ENCODE measurements at places on chromosomes 16 and 17.

DNA sequence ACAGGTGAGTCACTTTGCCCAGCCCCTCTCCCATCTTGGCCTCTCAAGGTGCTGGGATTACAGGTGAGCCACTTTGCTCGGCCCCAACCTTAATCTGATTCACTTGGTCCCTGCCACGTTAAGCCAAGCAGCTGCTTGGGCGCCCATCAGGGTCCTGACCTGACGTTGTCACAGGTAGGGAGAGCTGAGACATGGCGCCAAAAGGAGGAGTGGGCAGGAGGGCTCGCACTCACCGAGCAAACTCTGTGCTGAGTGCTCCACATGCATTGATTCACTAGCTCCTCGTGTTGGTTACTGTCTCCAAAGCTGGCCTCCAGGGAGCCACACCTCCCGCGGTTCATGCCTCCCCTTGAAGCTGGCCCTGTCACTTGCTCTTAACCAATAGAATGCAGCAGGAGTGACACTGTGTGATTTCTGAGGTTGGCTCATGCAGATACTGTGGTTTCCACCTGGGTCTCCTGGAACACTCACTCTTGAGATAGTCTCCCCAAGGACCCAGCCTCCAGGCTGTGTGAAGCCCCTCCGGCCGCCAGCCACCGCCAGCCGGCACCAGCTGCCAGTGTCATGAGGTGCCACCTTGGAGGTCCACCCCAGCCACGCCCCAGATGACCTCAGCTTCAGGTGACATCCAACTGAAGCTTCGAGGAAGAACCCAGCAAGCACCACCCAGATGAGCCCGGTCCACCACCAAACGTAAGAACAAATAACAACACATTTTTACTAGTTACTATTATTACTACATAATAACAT lies 223.0 kb downstream of the GSG1L start:
- no peak for DNase-seq

DNA sequence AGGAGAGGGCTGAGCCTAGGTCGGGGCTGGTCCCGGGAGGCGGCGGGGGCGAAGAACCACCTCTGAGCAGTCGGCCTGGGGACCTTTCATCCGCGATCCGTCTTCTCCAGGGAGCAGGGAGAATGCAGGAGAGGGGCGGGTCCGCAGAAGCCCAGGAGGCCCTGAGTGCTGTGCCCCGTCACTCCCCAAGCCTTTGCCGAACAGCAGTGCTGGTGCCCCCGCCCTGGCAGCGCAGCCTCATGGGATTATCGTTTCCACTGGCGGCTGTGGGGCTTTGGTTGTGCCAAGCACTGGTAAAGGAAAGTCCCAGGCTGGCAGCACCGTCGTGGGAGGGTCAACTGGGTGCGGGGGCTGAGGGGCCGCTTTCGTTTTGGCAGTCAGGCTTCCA lies 631 bp downstream of the TBL3 start:
- DNase-seq: peak; percentile 55

DNA sequence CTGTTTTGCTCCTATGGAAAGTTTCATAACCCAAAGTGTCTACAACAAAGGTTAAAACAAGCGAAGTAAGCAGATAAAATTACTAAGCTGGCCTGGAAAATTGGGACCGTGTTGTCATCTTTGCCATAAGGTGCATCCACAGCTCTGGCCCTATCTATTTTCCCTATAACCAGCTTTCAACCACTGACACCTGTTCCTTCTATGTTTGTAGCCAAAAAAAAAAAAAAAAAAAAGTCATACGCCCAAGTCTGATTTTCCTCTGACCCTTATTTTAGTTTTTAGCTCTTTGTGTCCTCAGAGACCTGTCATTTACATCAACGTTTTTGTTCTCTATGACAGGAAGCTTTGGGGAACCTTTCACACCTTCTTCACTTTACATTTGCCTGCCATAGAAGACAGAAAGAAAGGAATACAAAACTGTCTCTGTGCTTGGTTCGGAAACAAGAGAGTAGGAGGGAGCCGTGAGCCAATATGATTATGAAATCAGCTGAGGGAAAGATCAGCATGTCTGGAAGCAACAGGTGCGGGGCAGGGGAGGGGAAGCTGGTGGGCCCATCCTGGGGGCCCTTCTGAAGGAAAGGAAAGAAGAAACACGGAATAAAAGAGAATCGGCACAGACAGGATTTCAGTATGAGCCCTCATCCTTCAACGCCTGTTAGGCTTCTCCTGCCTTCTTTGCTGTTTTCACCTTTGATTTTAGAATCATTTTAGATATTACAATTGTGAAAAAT lies 8.5 kb downstream of the HS3ST3A1 start:
- no peak for DNase-seq

GRCh38 chr17:44778656-44779210 lies 19.9 kb downstream of the ADAM11 start:
- DNase-seq: no peak

DNA sequence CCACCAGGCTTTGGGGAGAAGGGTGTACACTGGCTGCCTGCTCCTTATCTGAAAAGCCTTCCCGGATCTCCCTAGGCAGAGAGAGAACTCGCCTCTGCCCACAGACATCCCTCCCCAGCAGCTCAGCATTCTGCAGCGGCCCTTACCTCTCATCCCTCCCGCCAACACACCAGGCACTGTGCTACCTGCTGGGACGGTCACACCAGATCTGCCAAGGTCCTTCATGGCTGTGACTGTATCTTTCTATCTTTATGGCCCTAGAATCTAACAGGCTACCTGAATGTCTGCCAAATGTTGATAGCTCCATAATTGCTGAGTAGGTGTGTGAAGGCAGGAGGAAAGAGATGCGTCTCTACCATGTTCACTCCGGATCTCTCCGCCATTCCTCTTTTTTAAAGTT lies 7.9 kb downstream of the TSNAXIP1 start:
- DNase-seq: no peak

DNA sequence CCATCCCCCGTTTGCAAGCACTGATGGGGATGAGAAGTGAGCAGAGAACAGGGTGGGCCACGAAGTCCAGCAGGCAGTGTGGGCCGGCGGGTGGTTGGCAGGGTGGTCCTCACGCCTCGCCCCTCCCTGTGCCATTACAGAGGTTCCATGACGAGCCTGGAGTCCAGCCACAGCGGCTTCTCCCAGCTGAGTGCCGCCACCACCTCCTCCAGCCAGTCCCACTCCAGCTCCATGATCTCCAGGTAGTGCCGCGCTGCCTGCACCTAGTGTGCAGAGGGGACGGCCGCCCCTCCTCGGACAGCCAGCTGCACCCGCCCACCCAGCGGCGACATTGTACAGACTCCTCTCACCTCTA lies 73.0 kb downstream of the SEC14L1 start:
- DNase-seq: no peak

DNA sequence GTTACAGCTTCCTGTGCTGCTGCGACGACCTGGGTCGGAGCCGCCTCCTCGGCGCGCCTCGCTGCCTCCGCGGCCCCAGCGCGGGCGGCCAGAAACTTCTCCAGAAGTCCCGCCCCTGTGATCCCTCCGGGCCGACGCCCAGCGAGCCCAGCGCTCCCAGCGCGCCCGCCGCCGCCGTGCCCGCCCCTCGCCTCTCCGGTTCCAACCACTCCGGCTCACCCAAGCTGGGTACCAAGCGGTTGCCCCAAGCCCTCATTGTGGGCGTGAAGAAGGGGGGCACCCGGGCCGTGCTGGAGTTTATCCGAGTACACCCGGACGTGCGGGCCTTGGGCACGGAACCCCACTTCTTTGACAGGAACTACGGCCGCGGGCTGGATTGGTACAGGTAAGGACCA lies 746 bp downstream of the HS3ST2 start:
- DNase-seq: no peak

GRCh38 chr17:56146534-56146933 lies 6.7 kb upstream of the ANKFN1 start:
- no peak for DNase-seq

- DNase-seq: peak; percentile 40
These were observed 113.4 kb downstream of the PITPNC1 start for GRCh38 chr17:67490471-67490870.

- DNase-seq: no peak
These were observed 127.2 kb downstream of the AXIN2 start for GRCh38 chr17:65434251-65434650.

- no peak for DNase-seq
These were observed 22.5 kb downstream of the ZCCHC14 start for GRCh38 chr16:87470332-87470731.

- DNase-seq: no peak
These were observed 17.9 kb downstream of the FAM83G start for GRCh38 chr17:18986541-18987229.

- no peak for DNase-seq
These were observed 1.8 kb upstream of the CLUAP1 start for GRCh38 chr16:3498988-3499387.

- DNase-seq: peak; percentile 73
These were observed 7.7 kb upstream of the PCTP start for GRCh38 chr17:55743103-55743679.

DNA sequence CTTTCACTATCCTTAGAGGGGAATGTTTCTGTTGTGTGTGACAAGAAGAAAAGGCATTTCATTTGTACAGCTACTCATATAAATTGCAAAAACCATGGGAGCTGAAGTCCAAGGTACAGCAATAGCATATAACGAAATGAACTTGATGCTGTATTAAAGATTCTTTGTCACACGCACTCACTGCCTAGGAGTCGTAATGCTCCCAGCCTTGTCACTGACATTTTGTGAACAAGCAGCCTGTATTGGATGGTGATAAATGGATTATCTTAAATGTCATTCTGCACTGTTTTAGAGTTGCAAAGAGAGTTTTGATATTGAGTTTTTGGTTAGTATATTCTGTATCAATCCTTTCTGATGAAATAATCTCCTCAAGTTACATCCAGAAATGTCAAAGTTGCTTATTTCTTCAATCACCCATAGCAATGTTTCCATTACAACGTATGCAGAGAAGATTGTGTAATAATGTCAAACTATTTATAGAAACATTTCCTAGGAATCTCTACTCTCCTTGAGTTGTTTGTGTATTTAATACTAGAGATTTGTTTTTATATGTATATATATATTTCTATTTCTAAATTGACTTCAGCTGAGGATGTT lies 270.6 kb downstream of the FTO start:
- DNase-seq: no peak

- DNase-seq: peak; percentile 54
These were observed 29.5 kb downstream of the TNFRSF13B start for GRCh38 chr17:16942141-16943031.

DNA sequence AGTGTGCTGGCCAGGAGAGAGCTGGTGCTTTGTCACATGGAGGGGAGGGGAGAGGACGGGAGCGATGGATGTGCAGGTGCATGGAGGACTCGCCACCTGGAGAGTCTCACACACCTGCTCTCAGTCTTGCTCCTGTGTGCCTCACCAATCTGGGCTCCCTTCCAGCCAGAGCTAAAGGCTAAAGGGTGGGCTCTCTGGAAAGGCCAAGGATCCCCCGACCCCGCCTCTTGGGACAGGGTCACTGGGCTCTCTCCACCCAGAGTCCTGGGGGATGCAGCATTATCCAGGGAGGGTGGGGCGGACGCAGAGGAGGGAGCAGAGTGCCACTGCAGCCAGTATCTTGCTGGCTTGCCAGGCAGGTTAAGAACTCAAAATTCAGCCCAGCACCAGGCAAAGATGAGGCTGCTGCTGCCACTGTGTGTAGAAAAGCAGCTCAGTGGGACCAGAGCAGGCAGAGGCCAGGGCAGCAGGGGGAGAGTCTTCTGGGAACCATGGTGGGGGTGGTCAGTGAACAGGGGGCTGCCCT lies 5.4 kb upstream of the STAT5B start:
- DNase-seq: no peak

GRCh38 chr16:65809627-65810026 lies 556.9 kb upstream of the CDH5 start:
- no peak for DNase-seq

DNA sequence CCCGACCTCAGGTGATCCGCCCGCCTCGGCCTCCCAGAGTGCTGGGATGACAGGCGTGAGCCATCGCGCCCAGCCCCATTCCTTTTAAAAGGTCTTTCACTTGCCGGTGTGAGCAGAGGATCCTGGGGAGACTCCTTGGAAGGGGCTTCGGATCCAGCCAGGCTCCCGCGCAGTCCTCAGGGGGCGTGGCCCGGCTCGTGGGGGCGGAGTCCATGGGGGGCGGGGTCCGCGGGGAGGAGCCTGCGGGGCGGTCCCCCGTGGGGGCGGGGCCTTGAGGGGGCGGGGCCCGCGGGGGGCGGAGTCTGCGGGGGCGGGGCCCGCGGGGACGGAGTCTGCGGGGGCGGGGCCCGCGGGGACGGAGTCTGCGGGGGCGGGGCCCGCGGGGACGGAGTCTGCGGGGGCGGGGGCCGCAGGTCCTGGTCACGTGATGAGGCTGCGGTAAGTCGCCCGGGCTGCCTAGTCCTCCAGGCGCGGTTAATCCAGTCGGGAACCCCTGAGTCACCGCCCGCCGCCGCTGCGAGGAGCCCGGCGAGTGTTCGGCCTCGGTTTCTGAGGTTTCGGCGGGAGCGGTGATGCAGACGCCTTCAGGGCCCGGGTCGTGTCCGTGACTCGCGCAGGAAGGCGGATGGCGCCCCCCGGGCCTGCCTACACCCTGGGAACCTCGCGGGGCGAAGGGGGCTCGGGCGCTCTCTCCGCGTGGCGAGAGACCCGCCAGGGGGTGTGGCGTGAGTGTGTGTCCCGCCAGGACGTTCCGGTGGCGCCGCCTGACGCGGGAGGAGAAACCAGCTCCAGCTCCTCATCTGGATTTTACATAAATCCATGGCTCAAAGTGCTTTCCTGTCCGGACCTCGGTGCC lies 23.6 kb upstream of the ABR start:
- peak; percentile 84 for DNase-seq

DNA sequence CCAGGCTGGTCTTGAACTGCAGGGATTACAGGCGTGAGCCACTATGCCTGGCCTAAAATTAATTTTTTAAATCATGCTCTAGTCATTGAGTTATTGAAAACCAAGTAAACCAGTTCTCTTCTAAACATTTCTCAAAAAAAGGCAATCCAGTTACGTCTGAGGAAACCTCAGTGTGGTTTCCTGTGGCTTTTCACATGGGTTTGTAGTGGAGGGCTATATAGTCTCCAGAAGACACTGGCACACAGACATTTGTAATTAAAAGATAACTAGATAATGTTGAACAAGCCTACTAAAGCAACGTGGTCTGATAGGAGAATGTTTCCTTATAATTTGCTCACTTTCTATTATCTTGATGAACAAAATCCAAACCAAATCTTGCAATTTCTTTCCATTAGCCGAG lies 5.2 kb upstream of the TOB1 start:
- no peak for DNase-seq

DNA sequence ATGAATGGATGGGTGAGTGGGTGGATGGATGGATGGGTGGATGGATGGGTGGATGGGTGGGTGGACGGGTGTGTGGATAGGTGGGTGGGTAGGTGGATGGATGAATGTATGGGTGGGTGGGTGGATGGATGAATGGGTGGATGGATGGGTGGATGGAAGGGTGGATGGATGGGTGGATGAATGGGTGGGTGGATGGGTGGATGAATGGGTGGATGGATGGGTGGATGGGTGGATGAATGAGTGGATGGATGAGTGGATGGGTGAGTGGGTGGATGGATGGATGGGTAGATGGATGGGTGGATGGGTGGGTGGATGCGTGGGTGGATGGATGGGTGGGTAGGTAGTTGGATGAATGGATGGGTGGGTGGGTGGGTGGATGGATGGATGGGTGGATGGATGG lies 13.2 kb upstream of the ATP2C2 start:
- no peak for DNase-seq

GRCh38 chr17:44591206-44591605 lies 33.9 kb downstream of the FZD2 start:
- peak; percentile 7 for DNase-seq
